ENCODE measurements at places on chromosomes 5 and 9.
A peak's percentile ranks its signal among the peaks of the same experiment; 100 is the strongest.

- DNase-seq, result no peak
These were observed 1.6 kb downstream of the STRBP start for GRCh38 chr9:123266655-123267399.

- DNase-seq, result peak; percentile 27
These were observed 262.9 kb downstream of the SEMA5A start for GRCh38 chr5:9283021-9283420.

DNA sequence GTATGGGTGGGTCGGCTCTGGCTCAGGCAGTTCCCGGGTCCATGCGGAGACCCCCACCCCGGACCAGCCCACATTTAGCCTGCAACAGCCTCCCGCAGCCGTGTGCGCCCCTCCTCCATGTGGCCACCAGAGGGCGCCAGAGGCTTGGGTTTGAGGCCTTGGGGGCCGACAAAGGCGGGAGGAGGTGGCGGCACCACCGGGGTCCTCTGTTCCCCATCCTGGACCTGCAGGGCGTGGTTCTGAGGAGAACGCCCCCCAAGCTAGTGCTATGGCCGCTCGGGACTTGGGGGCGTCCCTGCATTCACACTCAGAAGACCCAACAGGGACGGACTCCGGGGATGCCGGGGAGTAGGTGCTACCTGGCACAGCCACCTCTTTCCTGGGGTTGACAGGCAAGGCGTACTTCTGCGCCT is 16.5 kb downstream of the ASS1 start:
- DNase-seq, result peak; percentile 53

DNA sequence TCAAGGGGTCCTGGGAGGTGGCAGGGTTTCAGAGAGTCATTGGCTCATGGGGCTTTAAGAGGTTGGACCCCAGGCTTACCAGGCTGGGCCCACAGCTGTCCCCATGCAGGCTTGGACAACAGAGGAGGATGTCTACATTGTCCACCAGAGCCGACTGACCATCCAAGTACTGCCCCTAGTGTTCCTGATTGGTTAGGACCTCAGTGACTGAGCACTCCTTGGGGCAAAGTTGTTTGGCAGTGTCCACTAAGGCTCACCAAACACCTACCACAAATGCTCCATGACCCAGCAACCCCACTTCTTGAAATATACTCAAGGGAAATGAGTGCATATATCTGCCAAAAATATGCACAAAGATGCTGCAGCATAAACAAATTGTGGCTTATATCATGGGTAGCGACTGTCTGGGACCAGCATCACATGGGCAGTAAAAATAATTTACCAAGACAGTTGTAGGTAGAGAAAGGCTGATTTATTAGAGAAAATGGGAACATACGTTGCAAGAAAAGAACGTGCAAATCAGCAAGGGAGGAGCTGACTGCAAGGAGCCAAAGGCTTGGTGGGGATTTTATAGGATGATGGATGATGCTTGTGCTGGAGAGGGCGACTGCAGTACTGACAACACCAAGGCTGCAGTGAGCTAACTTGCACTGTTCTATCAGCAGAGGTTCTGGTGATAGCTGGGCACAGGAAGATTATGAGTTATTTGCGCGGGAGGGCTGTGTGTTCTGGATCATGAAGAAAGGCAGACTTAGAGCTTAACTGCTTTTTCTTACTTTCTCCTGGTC is 265.2 kb downstream of the GADD45G start:
- DNase-seq, result no peak

DNA sequence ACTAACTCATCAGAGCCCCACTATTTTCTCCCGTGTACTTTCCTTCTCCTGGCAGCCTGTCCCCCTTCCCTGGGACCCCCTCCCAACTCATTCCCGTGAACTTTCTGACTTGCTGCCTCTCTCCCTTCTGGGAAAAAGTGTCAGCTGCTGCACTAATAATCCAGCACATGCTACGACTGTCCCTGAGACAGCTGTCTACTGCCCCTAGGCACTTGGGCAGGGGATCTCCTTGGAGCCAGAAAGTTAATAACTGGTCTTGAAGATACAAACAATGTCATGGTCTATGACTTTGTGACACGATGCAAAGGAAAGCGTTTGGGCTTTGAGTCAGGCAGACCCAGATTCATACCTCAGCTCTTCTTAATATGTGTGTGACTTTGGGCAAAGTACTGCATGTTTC is 10.1 kb upstream of the RNF183 start:
- no peak for DNase-seq
